Posterior vena cava (tissue), 2 donors: ENCODE measurements at places on chromosomes 7 and 10. TPM values are rescaled to one million over a fixed set of nuclear protein-coding genes. Genes with fewer than 3 reads are reported as not detected.

DNA sequence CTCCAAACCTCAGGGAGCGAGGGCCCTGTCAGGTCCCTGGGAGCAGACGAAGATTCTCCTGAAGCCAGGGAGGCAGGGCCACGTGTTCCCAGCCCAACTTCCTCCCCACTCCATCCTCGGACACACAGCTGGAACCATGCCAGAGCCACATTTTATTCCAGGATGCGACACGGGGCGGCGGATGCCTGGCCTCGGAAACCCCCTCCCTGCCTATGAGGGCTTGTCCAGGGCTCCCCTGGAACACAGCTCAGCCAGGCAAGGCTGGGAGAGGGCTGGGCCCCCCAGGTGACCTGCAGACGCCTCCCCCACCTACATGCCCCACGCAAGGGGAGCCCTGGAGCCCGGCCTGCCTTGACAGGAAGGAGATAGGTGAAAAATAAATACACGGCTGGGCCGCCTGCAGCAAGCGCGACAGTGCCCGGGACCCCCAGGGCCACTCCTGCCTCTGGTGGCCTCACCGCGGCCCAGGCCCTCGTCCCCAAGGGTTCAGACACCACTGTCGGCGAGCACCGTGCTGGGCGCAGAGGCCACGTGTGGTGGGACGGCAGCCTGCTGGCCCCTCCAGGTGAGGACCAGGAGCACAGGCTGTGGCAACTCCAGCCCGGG is 21.5 kb downstream of the GET4 start:
- no peak for DNase-seq

ACSL5 gene
- 13.1 TPM for total RNA-seq

HPS6 gene
- total RNA-seq: 13.7 TPM

- no peak for DNase-seq
These were observed 55.1 kb downstream of the SDK1 start for GRCh38 chr7:3356173-3356572.

- no peak for DNase-seq
These were observed 49.7 kb downstream of the ADD3 start for GRCh38 chr10:110057456-110057855.

PKD1L1 gene
- 0.88 TPM for total RNA-seq

DNA sequence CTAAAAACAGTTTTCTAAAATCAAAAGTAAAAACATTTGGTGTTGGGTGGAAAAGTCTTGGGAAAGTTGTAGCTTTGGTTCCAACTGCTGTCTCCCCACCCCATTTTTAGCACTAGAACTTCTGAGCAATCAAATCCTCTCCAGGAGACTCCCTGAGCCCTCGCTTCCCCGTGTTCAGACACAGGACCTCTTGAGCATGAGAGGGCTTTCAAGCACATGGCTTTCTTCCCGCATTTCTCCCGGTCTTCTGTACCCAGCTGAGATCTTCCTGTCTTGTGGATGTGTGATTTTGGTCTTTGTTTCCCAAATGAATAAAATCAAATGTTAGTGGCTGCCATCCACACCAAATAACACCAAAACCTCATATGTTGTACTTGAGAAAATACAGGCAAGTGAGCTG is 5.0 kb downstream of the CXCL12 start:
- peak; percentile 37 for DNase-seq

GRCh38 chr7:139655305-139655704 is 122.5 kb downstream of the HIPK2 start:
- no peak for DNase-seq

DNA sequence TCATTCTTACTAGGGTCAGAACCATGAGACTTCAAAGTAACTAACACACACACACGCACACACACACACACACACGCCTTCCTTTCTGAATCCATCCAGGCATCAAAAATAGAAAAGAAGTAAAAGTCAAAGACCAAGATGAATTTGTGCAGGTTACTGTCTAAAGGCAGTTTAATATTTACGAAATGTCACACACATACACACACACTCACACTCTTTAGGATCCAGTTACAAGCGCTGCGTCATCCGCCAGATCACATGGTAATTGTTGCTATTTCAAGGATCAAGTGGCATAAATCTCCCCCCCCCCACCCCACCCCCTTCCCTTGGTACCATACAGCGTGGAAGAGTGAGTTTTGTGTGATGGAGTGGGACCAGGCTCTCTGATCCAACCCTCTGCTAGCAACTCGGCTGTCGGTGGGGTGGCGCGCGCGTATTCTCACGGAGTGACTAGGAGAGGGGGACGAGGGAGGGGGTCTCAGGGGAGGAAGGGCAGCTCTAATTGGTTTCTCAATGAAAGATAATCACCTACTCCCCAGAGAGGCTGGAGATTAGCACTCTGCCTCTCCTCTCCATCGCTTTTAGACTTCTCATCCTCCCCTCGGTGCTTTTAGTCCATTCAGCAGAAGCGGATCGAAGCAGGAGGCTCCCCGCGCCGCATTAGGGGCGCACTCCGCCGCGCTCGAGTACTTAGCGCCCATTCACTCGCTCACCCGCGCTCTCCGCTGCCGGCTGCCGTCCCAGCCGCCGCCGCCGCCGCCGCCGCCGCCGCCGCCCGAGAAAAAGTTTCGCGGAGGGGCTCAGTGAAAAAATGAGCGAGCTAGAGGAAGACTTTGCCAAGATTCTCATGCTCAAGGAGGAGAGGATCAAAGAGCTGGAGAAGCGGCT is 83.5 kb upstream of the PRKG1 start:
- DNase-seq: peak; percentile 82

TMEM176A gene
- total RNA-seq: 47.2 TPM

MGAM2 gene
- 0.24 TPM for total RNA-seq

GPR26 gene
- total RNA-seq: not detected

DNA sequence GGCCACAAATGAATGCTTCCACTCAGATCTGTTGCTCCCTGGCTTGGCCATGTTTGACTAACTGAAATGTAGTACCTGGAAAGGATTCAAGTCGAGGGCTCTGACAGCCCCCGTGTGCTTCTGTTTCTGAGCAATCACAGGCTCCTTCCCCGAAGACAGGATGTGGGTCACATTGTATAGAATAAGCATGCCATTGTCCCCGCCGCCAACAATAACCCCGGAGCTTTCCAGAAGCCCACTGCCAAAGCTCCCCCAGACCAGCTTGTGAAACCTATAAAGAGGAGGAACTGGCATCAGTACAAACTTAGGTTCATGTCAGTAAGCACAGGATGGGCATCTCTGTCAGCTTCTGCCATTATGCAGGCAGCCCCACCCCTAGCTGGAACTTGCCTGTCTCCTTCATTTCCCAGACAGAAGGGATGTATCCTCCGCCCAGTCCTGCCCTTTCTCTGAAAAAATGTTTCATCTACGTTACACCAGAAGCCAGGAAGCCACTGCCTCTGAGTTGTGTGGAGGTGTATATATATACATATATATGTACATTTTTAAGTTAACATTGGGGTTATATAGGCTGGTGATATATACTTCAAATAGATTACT is 10.3 kb downstream of the SEC31B start:
- no peak for DNase-seq

DNA sequence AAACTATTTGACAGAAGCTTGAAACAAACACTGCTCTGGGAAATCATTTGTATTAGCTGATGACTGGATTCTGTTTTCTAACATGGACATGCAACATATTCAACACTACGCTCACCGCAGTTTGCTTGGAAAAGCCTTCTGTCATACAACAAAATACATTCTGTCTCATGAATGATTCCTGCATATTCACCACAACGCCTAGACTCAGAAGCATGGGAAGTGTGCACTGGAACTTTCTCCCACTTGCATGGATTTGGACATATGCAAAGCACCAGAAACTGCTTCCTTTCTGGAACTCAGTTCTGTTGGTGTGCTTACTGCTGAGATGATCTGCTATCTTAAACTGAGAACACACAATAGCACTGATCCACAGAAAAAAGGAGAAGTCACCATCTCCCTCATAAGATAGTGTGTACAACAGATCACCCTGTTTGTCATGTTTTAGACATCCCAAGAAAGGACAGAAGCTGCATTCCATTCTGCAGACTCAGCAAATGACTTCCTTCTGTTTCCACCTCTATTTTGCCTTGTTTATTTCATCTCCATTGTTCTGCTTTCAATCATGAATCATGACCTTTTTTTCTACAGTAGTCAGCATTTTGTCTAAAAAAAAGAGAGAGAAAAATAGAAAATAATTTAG is 115.8 kb downstream of the HTR7 start:
- DNase-seq: no peak

DNA sequence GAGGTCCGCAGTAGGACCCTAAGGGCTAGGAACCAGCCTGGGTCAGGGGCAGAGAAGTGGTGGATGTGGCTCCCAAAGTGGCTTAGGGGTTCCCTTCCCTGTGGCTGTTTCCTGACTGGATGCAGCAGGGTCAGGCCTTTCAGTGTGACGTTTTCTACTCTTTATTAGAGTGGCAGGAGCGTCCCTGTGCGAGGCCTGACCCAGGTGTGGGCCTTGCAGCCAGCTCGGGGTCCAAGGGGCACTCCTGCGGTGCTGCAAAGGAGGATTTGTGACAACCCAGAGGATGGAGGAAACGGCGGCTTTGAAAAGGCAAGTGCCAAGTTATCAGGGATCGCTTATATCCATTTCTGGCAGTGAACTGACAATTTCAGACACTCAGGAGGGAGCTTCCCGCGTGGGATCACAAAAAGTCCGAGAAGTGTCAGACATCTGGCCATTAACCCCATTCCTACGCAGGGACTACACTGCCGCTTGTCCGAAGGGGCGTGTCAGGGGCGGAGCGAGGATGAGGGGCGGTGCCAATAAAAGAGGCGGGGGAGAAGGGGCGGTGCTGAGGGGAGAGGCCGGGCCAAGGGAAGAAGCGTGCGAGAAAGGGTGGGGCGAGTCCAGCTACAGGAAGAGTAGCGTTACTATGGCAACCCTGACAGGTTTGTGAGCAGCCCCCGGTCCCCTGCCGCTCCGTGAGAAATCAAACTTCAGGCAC is 98.8 kb upstream of the ZNF722 start:
- DNase-seq: peak; percentile 94

DNA sequence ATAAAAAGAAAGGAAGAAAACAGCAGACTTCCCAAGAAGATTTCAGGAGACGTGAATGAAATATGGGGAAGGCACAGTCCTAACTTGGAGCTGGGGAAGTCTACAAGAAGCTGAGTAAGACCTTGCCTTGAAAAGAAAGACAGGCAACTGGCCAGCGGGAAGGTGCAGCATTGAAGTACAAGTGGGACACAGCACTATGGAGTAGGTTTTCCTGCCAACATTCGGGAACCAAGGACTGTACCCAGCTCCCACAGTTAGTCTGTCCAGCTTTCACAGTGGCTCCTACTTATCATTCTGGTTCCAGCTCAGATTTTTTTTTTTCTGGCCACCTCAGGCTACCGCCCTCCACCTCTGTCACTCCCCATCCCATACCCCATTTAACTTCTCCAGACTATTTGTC is 10.0 kb downstream of the HPS1 start:
- DNase-seq: no peak

GRCh38 chr10:11023009-11023953 is 5.6 kb downstream of the CELF2 start:
- DNase-seq: no peak

- no peak for DNase-seq
These were observed 20.9 kb downstream of the MYOF start for GRCh38 chr10:93461109-93461806.

DNA sequence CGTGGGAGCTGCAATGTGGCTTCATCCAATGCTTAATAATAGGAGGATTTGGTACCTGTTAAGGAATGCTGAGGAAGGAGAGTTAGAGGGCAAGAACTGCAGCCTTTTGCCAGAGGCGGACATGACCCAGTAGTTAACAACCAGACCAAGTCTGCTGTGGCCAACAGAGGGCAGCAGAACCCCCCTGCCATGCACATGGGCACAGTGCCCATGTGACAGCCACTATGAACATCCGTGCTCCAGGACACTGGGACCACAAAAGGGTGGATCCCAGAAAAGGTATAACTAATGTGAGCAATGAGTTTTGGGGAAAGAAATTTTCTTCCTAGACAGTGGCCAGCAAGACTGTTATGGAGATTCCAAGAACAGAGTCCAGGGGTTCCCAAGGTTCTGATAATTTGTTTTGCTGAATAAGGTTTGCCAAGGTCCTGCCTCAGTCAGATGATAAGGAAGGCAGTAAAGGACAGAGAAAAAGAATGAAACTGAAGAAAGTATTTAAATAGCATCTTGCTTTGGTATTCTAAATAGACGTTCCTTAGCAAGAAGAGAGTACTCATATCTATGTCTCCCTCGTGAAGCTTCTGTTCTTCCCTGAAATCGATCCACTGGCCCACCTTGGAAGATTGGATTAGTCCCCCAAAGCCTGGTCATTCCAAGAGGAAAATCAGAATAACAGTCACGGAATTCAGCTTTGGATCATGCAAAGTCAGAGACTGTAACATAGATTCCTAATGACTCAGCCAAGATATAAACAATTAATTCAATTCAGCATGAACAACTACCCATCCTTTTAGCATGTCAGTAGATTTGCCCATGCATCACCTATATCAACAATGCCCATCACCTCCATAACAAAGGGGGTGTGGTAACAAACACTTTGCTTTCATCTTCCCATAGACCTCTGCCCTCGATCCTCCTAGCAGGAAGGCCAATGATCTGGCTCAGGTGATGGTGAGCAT is 56.0 kb downstream of the LGI1 start:
- peak; percentile 85 for DNase-seq

GNAI1 gene
- total RNA-seq: 36.1 TPM

DNA sequence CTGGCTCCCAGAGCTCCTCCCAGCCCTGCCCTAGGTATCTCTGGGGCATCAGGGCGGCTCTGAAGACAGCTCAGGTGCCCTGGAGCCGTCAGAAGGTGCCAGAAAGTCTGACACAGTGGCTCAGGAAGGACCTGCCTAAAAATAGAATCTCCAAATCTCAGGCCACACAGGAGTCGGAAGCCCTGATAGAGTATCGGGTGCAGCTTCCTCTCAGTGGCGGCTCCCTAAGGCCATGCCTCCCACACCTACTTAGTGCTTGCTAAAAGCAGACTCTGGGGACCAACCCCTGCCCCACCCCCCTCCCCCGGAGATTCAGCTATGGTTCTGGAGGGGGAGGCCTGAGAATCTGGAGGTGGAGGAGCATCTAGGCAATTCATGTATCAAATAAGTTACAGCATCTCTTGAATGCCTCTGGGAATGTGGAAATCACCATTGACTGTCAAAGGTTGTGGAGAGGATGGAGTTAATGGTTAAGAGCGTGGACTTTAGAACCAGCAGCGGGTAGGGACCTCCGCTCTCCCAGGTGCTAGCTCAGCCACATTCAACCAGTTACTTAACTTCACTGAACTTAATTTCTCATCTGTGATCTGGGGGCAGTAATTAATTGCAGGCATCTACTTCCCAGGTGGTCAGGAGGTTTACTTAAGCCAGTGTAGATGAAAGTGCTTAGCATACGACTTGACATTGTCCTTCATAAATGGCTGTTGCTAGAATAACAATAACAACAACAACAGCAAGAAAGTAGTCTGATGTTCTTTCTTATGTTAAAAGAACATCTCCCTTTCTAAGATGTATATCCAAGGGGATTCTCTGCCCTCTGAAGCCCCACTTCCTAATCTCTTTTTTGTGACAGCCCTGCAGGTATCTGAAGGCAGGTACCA is 38.6 kb upstream of the MXI1 start:
- DNase-seq: no peak

TUBB8 gene
- not detected for total RNA-seq
